ENCODE measurements at places on chromosomes 6 and 20.

DNA sequence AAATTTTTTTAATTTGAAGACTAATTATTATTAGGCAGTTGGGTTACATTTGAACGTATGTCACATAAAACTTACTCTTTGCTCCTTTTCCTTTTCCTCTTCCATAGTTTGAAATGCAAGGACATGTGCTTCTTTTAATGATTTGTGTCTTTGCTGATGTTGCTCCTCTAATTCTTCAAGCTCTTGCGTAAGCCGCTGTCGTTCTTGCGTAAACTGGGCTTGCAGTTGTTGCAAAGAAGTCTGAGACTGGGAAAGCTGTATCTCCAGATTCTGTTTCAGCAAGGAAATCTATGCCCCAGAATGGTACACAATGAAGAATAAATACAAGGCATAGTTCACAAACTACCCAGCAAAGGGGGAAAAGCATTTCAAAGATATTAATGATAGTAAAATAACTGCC is 45.1 kb upstream of the MCM9 start:
- DNase-seq, result no peak

GRCh38 chr20:35339636-35340035 is 47.4 kb upstream of the FAM83C start:
- no peak for DNase-seq

GRCh38 chr6:82608781-82609180 is 245.2 kb downstream of the TPBG start:
- DNase-seq, result no peak

- DNase-seq, result no peak
Observed at GRCh38 chr20:51255417-51255816, 232.5 kb upstream of the KCNG1 start.

- no peak for DNase-seq
Observed at GRCh38 chr6:25590986-25591385, 61.0 kb upstream of the SCGN start.

GRCh38 chr6:170260686-170261085 is 30.2 kb downstream of the DLL1 start:
- DNase-seq, result no peak

GRCh38 chr6:41579088-41579610 is 33.0 kb downstream of the FOXP4 start:
- DNase-seq, result no peak

- peak; percentile 62 for DNase-seq
Observed at GRCh38 chr20:5844063-5844681, 94.0 kb downstream of the SHLD1 start.

DNA sequence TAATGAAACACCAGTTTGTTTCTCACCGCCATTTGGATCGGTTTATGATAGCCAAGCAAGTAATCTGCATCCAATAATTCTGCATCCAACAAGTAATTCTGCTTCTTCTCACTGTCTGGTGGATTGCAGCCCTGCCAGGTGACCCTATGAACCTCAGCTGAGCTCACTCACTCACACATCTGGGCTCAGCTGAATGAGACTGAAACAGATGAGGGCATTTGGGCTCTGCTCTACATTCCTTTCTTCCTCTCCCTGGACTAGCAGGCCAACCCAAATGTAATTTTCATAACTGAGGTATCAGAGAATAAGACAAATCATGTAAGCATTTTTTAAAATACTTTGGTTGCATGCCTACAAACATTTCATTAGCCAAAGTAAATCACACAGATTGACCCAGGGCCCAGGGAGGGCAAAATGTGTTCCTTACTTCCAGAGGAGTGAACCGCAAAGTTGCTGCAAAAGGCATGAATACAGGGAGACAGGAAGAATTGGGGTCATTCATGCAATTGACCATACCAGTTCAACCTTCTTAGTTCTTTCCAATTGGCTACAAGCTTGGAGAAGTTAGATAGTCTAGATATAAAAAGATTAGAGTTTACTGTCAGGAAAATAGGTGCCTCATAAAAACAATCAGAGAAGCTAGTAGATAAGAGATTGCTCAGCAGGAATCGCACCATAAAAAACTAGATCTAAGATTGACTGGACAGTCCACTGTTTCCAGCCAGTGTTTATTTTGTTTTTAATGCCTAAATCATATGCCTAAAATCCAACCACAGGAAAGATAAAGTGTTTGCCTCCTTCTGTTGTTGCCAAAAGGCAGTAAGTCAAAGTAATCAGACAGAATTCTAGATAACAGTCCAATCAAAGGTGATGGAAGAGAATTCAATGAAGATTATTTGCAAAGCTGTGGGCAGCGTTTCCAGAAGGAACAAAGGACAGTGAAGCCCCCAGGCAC is 43.7 kb downstream of the CBLN4 start:
- no peak for DNase-seq

- DNase-seq, result no peak
Observed at GRCh38 chr6:152969688-152970418, 13.0 kb downstream of the FBXO5 start.

- DNase-seq, result no peak
Observed at GRCh38 chr20:3843490-3843889, 3.1 kb upstream of the MAVS start.

DNA sequence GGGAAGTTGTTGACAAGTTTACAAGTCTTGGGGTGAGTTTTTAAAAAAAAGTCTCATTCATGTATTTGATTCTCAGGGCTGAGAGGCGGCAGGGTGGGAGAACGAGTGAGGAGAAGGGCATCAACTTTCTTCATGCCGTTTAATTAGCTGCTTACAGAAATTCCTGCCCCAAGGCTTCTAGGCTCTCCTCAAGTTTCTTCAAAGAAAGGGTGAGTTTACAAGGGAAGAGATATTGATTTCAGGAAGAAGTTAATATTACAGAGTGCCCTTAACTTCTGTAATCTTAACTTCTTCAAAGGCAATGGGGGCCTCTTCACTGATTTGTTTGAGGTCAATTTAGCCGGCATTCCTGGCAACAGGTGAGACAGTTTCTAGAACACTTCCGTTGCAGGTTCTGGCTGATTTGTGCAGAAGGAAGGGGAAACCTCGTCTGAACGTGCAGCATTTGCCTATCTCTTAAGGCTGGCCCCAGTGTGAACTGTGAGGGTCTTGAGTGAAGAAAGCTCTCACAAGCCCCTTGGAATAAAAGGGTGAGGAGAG is 3.4 kb upstream of the COL12A1 start:
- no peak for DNase-seq

- no peak for DNase-seq
Observed at GRCh38 chr6:166003569-166003968, 164.1 kb downstream of the TBXT start.

DNA sequence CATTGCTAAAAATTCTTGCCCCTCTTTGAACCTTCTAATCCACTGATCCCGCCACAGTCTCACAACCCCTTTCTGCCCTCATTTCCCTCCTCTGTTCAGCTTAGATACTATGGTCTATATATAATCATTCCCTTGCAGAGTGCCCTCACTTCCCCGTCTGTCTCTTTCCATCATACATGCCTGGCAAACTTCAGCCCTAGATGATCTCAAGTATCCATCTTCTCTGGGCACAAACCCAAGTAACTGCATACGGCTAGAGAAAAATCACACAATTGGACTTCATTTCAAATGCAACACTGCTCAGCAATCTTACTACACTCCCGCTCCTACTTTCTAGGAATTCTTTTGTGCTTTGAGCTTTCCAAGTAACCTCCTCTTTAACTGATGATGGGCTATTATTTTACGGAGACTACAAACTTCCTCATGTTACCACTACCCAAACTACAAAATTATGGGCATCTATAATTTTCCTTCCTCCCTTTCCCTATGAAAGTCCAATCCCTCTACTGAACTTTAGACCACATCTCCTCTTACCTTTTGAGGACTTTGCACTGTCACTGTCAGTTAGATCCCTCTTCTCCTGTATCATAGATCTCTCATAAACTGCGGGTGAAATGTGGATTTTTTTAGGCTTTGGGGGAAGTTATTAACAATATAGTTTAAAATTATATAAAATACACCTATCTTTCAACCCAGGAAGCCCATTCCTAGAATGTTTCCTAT is 135.6 kb downstream of the BTBD9 start:
- DNase-seq, result no peak

GRCh38 chr6:10511477-10511876 is 9.7 kb upstream of the GCNT2 start:
- DNase-seq, result no peak

DNA sequence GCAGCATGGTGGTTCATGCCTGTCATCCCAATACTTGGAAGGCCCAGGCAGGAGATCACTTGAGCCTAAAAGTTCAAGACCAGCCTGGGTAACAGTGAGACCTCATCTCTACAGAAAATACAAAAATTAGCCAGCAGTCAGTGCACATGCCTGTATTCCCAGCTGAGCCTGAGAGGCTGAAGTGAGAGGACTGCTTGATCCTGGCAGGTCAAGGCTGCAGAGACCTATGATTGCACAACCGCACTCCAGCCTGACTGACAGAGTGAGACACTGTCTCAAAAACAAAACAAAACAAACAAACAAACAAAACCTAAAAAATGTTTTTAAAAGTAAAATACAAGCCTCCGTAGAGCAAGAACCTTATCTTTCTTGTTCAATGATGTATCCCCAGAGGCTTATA is 6.0 kb downstream of the CEP85L start:
- DNase-seq, result no peak

DNA sequence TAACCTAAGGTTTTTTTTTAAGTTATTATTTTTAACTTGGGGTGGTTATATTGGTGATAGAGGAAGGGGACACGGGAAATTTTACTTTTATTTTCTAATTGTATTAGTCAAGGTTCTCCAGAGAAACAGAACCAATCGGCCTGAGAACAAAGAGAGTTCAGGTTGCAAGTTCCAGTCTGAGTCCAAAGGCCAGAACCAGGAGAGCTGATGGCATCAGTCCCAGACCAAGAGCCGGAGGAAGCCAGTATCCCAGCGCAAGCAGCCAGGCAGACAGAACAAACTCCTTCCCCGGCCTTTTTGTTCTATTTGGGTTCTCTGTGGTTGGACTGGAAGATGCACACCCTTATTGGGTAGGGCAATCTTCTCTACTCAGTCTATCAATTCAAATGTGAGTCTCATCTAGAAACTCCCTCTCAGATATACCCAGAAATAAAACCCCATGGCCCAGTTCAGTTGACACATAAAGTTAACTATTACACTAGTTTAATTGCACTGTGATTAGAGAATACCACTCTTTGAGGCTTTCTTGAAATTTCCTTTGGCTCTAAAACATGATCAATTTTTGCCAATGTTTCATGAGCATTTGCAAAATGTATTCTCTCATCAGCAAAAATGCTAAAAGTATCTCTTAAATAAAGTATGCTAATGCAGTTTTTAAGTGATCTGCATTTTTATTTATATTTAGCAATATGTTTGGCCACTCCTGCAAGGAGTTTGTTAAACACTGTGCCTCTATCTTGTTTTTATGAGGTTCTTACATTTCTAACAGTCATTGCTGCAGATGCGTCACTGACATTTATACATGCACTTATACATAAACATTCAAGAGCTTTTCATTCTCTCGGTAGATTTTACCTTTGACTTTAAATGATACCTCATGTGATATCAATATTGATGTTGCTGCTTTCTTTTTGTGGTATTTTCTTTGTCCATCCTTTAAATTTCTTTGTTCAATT is 103.2 kb upstream of the SSTR4 start:
- DNase-seq, result no peak

DNA sequence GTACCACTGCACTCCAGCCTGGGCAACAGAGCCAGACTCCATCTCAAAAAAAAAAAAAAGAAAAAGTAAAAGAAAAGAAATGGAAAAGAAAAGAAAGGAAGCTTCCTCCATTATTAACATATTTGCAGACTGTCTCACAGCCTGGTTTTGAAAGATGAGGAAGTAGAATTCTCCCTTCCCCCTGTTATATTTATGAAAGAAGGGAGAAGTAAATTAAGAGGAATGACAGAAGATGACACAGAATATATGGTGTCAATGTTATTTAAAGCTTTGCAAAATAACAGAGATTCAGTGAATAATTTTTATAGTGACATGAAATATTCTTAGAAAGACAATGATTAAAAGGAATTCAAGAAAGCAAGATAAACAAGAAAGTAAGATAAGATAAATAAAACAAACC is 83.7 kb upstream of the PRSS16 start:
- DNase-seq, result no peak

DNA sequence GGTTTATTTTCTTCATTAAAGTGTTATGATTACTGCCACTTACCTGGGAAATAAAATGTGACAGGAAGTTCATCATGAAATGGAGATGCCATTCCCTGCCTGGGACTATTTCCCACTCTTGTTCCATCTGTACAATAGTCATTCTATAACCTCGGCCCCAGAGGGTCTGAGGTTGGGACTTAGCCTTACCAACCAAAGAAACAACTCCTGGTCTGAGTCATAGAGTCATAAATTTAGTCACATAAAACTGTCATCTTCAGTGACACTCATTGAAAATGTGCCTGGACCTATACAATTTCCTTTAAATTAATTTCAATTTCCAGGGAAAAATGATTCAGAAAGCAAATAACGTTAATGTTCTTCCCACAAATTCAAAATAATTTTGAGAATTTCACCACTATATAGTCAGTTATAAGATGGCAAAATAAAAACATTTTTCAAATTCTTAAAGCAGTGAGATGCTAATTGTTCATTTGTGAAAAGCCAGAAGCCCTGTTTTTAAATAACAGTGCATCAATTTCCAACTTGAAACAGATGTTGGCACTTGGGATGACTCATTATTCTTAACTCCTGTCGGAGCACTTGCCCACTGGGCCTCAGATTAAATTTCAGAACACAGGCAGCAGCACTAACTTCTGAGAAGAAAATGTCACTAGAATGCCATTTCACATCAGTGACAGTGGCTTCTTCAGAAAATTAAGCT is 201.2 kb upstream of the SMLR1 start:
- peak; percentile 50 for DNase-seq

DNA sequence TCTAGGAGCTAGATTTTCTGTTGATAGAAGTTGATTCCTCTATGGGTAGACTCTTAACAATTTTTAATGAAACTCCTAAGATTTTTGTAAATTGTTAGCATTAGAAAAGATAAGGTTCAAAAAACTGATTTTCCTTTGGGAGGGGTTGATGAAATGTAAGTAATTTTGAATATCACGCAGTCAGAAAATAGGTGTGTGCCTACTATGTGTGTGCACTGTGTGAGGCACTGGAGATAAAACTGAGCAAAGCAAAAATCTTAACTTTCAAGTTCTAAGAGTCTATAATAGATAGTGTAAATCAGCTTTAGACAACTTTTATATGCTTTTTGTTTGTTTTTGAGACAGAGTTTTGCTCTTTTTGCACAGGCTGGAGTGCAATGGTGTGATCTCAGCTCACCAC is 53.3 kb downstream of the FAM217A start:
- DNase-seq, result no peak

- DNase-seq, result no peak
Observed at GRCh38 chr6:154619146-154619545, 108.7 kb upstream of the CNKSR3 start.

Data from GM06990 (cell line).